ENCODE measurements at places on chromosomes 4 and X.

DNA sequence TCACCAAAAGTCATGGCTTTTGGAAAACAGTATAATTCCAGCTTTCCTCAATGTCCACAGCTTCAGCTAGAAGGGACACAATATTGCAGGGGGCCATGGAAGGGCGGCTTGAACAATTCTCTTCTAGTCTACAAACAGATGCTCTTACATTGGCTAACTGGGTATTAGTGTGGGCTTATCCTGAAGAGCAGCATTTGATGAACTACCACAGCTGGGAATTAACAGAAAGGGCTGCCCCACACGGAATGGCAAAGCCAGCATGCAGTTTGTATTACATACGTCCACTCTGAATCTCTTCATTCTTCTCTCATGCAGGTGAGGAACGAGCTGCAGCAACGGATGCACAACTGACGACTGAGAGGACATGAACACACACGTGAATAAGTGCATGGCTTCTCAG is 13.0 kb upstream of the PDCL2 start:
- no peak for DNase-seq

GRCh38 chr4:81058621-81059020 is 28.1 kb downstream of the BMP3 start:
- DNase-seq = no peak

DNA sequence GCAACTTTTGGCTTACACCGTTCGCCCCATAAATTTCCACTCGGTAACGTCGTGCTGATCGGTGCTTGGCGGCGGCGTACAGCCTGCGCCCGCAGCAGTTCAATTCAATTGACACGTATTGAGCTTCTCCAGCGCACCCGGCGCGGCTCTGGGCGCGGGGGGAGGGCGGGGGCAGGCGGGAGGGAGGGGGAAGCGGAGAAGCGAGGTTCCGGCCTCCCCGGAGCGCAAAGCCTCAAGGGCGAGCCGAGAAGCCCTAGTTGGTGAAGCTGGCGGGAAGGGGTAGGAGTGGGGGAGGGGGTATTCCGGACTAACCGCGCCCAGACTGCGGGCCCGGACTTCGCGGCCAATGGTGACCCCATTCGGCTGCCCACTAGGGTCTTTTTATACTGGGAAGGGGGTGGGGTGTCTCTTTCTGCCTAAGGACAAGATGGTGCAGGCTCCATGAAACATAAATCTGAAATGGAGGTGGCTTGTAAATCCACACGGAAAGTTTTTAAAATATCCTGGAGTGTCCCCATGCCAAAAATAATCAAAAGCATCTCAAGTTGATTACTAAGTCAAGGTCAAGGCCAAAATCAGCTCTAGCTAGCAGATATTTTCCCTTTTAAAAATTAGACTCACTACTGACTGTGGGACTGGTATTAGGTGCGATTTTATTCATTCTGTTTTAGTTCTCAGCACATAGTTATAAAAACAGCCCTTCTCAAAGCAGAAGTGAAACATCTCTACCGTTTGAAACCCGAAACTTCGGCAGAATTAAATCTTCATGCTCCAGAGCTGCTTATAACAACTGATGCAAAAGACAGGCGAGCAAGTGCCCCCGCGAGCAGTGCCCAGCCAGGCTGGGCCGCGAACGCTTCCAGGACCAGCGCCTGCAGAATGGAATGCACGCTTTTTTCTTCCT is 1.5 kb upstream of the BCOR start:
- DNase-seq = no peak

DNA sequence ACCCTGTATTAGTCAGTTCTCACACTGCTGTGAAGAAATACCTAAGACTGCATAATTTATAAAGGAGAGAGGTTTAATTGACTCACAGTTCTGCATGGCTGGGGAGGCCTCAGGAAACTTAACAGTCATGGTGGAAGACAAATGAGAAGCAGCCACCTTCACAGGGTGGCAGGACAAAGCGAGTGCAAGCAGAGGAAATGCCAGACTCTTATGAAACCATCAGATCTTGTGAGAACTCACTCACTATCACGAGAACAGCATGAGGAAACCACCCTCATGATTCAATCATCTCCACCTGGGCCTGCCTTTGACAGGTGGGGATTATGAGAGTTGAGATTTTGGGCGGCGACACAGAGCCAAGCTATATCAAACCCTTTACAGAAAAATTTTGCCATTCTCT is 722.4 kb downstream of the RAB28 start:
- DNase-seq = no peak

DNA sequence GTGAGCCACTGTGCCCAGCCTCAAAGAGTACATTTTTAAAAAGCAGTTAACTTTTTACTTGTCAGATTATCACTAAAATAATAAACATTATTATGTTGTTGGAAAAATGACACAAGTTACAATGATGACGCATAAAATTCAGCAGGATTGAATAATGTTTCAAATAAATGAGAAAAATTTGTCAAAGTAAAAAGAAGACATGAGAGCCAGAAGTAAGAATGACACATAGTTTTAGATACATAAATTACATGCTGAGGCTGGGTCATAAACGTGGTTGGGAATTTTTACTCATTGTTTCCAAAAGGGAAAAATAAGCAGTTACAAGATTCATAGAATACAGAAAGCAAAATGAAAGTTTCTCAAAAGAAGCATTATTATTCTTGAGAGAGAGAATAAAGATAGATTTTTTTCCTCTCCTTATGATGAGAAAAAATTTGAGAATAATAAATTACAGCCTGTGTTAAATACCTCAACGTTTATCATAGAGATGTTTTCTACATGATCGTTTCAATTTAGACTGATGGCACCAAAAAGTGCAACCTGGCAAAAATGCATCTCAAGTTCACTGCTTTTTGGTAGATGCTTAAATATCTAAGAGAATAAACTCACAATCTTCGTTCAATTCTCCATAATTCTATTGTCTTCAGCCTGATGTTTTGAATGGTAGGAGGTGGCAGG is 40.4 kb downstream of the GUCY1B1 start:
- DNase-seq = no peak

GRCh38 chr4:605702-606425 is 19.5 kb upstream of the PDE6B start:
- no peak for DNase-seq

- DNase-seq = no peak
Measured at GRCh38 chr4:186019269-186019668, 49.7 kb upstream of the TLR3 start.

- DNase-seq = peak; percentile 34
Measured at GRCh38 chrX:45824471-45824870, 623.8 kb upstream of the DIPK2B start.

GRCh38 chrX:122941806-122942205 is 242.3 kb upstream of the GRIA3 start:
- DNase-seq = no peak

DNA sequence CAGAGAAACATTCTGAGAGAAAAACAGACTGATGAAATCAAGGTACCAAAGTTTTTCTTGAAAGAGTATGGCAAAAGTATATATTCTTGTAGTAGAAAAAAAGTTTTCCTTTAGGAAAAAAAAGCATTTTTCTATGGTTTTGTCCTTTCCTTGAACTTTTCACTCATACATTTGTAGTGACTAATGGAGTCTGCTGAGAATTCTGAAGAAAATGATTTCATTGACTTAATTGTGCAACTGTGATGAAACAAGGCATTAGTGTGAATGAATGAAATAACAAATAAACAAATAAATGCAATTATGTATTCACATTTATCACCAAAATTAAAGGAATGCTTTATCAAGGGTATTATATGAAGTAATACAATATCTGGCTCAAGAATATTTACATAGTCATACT is 5.7 kb downstream of the CSN1S1 start:
- no peak for DNase-seq

- DNase-seq = no peak
Measured at GRCh38 chr4:111842336-111842735, 302.9 kb upstream of the FAM241A start.

DNA sequence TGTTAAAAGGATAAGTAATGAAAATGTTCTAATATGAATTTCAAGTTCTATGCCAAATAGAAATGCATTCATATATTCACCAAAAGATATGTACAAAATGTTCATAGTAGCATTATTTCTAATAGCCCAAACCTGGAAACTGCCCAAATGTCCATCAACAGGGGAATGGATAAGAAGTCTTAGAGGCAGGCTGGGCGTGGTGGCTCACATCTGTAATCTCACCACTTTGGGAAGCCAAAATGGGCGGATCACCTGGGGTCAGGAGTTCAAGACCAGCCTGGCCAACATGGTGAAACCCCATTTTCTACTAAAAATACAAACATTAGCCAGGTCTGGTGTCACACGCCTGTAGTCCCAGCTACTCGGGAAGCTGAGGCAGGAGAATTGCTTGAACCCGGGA is 2.3 kb upstream of the HPRT1 start:
- DNase-seq = no peak

GRCh38 chr4:2259036-2259540 is 2.8 kb downstream of the MXD4 start:
- DNase-seq = no peak

DNA sequence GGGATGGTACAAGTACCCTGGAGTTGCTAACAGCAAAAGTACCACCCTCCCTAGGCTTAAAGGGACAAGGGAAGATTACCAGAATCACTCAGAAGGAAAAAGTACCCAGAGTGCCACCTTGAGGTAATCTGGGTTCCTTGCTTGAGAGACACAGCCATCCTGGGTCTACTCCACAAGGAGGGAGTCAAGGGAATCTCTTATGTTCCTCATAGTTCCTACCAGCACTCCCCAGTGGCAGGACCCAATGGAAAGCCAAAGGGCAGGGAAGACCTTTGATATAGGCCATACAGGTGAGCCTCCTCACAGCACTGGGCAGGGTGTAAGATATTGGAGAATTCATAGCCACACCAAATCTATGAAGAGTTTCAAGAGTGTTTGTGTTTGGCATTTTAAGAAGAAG is 5.7 kb downstream of the IL2 start:
- peak; percentile 35 for DNase-seq

Measured in stimulated activated CD4-positive, alpha-beta T cell treated with anti-CD3 and anti-CD28 coated beads, TNF-alpha, amount 100 ng/mL, for 24 hours (primary cell).